ENCODE measurements at places on chromosomes 12 and 14.
A peak's percentile ranks its signal among the peaks of the same experiment; 100 is the strongest.

- no peak for DNase-seq
These were observed 9.9 kb downstream of the BCL7A start for GRCh38 chr12:122031342-122032216.

GRCh38 chr12:50195832-50196231 is 28.7 kb upstream of the CERS5 start:
- peak; percentile 48 for DNase-seq

- DNase-seq = peak; percentile 86
These were observed 35.9 kb upstream of the EGLN3 start for GRCh38 chr14:33986804-33987203.

DNA sequence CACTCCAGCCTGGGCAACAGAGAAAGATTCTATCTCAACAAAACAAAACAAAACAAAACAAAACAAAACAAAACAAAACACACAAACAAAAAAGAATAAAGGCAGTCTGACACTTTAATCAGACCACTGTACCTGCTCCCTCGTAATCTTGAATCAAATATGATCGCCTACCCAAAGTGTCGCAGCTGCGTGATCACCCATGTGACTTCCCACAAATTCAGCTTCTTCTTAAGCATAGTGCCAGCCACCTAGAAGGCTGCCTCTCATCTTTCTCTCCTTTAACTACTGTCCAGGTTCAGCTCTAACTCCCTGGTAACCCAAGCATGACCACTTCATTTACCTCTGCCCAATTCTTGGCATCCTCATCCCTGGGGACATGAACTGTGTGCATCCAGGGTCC is 37.4 kb downstream of the FMNL3 start:
- no peak for DNase-seq

DNA sequence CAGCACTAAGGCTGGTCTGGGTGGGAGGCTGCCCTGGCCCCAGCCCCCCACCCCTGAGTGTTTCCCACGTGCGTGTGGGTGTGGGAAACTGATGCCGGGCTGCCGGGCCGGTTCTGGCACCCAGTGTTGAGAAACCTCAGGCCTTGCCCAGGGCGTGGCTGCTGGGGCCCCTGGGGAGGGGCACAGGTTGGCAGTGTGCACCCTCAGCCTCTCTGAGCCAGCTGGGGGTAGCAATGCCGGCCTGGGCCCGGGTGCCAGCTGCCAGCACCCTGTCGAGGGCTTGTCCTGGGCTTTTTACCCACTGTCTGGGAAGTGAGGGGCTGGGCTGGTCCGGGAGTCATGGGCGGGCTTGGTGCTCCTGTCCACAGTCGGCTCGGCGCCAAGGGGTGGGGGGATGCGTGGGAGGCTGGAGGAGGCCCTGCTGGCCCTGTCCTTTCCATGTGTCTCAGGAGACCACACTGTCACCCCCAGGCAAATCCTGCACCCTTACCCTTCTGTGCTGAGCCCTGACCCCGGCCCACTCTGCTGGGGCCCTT is 15.7 kb downstream of the ASPG start:
- no peak for DNase-seq

- no peak for DNase-seq
These were observed 234.8 kb upstream of the TMPO start for GRCh38 chr12:98280621-98281020.

DNA sequence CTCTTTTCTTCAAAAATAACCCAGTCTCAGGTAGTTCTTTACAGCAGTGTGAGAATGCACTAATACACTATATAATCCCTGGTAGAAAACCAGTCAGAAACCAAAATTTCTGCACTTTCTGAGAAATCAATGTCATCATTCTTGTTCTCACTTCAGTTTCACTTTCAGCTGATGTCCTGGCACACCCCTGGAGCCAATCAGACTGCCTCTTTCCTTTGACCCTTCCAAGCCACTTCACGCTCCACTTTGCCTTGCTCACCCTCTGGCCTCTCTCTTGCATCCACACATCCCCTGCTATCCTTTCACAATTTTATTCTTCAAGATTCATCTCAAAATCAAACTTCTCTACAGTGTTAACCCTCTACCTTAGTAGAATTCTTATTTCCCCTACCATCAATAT is 181.1 kb downstream of the ASCL1 start:
- DNase-seq = no peak

- DNase-seq = no peak
These were observed 15.1 kb downstream of the GLRX5 start for GRCh38 chr14:95549656-95550585.
